ENCODE measurements at places on chromosomes 16 and 17. TPM values are rescaled to one million over a fixed set of nuclear protein-coding genes. Genes with fewer than 3 reads are reported as not detected.

The BANP gene
- total RNA-seq, result 35.4 TPM

GRCh38 chr17:78307887-78308638 is 51.8 kb downstream of the SOCS3 start:
- no peak for DNase-seq

- DNase-seq, result no peak
Measured at GRCh38 chr16:56480776-56481467, 29.6 kb downstream of the OGFOD1 start.

- DNase-seq, result no peak
Measured at GRCh38 chr17:73591296-73592078, 52.8 kb downstream of the SDK2 start.

- DNase-seq, result no peak
Measured at GRCh38 chr16:56262551-56263245, 71.4 kb downstream of the GNAO1 start.

DNA sequence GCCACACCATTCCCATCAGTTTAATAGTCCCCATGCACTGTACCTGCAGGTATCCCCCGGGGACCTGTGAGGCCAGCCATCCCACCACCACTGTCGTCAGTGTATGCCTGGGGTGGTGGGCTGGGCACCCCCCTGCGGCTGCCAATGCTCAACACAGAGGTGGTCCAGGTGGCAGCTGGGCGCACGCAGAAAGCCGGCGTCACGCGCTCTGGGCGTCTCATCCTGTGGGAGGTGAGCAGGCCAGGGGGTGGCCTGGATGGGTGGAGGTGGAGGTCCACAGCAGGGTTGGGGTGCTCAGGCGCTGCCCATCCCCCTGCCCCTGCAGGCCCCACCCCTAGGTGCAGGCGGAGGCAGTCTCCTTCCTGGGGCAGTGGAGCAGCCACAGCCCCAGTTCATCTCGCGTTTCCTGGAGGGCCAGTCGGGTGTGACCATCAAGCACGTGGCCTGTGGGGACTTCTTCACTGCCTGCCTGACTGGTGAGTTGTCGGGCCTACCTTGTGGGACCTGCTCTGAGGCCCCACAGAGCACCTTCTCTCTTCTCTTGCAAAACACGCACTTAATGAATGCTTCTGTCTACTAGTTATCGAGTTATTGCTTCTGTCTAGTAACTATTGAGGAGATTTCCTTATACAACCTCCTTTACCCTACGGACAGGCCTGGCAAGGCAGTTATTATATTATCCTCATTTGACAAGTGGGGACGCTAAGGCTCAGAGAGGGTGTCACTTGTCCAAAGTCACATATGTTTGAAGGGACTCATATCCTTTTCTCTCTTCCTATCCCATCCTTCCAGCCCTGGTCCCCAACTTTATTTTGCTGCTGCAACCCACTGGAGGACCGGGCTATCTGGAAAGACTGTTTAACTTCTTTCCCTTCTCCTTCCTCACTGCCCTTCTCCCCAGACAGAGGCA is 5.8 kb upstream of the TRAF4 start:
- no peak for DNase-seq

The NARF gene
- 59.9 TPM for total RNA-seq

The PRPSAP2 gene
- 33.2 TPM for total RNA-seq

GRCh38 chr17:14203388-14203787 is 33.3 kb downstream of the CDRT15 start:
- no peak for DNase-seq

DNA sequence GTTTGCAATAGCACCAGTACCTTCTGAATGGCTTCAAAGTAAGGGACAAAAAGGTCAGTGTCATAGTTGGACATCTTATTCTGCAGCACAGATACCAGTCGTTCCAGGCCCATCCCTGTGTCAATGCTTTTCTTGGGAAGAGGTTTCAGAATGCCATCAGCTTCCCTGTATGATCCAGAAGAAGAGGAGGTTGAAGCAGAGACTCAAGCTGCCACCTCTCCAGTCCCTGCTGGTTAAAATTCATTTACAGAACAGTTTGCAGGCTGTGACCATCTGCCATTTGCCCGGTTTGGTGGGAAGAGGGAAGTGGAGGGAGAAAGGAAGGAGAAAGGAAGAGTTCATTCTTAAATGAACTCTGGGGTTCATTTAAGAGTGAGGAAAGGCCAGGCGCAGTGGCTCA is 18.4 kb upstream of the EXOSC6 start:
- no peak for DNase-seq

DNA sequence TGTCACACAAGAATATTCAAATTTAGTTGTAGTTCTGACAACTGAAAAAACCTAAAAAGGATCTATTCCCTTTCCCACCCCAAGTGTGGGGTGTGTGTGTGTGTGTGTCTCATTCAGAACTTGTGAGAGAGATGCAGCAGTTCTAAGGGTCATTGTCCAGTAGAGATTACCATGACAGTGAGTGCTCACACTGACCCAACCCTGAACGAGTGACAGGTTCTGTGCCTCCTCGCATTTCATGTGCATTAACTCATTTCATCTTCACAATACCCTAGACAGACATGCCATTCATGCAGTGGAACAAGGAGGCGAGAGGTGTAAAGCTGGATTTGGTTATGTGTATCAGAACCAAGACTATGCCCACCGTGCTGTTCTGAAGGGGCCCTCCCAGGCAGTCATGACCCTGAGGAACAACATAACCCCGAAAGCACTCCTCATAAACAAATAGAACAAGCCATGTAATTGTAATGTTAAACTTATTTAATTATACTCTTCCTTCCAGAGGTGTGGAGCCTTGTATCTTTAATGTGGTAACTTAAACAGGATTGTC is 102.1 kb downstream of the CLEC16A start:
- DNase-seq, result no peak

GRCh38 chr16:13672196-13672595 is 247.8 kb upstream of the ERCC4 start:
- no peak for DNase-seq

DNA sequence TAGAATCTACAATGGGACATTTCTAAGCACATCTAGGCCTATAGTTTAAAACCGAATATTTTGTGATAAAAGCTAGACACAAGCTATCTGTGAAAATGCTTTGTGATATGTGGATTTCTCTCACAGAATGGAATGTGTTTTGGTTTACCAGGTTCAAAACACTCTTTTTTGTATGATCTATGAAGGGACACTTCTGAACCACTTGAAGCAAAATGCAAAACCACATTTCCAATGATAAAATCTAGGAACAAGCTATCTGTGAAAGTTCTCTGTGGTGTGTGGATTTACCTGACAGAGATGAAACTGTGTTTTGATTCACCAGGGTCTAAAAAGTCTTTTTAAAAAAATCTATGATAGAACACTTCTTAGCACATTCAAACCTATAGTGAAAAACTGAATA is 2192.4 kb downstream of the TP53TG3F start:
- no peak for DNase-seq

- DNase-seq, result peak; percentile 70
Measured at GRCh38 chr16:46859719-46860152, 24.4 kb upstream of the GPT2 start.

The CNP gene
- total RNA-seq, result 58.5 TPM

DNA sequence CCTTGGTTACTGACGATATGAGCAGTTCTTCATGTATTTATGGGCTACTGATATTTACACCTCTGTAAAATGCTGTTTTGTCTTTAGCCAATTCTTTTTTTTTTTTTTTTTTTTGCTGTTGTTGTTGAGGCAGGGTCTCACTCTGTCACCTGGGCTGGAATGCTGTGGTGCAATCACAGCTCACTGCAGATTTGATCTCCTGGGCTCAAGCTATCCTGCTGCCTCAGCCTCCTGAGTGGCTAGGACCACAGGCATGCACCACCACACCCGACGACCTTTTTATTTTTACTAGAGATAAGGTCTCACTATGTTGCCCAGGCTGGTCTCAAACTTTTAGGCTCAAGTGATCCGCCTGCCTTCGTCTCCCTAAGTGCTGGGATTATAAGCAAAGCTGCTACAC is 225.0 kb upstream of the AXIN2 start:
- DNase-seq, result no peak

DNA sequence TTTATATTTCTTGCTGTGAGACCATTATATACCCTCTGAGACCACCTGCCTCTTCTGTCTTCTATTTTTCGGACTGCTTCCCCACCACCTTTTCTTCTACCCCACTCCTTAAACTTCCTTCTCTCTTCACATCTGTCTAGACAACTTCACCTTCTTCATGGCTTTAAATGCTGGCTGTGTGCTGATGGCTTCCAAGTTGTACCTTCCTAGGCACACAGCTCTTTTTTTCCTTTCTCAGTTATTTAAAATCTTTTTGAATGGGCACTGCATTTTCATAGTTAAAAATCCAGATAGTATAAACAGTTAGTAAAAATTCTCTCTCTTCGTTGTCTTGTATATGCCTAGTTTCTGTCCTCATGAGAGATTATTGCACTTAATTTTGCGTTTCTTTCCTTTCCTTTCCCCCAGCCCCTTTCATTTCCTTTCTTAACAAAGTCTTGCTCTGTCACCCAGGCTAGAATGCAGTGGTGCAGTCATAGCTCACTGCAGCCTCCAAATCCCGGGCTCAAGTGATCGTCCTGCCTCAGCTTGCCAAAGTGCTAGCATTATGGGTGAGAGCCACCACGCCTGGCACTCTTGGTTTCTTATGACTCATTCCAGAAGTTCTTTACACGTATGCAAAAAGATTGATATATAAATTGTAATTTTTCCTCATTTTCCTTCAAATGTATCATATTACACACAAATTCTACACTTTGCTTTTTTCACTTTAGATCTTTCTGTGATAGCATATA is 114.3 kb downstream of the NPIPB5 start:
- DNase-seq, result no peak

- no peak for DNase-seq
Measured at GRCh38 chr17:42531455-42532354, 4.3 kb upstream of the NAGLU start.

GRCh38 chr17:1709971-1710806 is at the start of gene TLCD2:
TLCD2 (minus strand) TSS chr17:1710377; CDS start chr17:1710242, 135 bp downstream.
- no peak for DNase-seq

GRCh38 chr17:46020023-46020761 is 21.1 kb downstream of the STH start:
- DNase-seq, result no peak

- no peak for DNase-seq
Measured at GRCh38 chr16:31395647-31396046, 2.5 kb downstream of the ITGAD start.

The SLFN12 gene
- total RNA-seq, result 12.8 TPM
